RCC 7860 (cell line): ENCODE measurements at places on chromosomes 13 and 19.

DNA sequence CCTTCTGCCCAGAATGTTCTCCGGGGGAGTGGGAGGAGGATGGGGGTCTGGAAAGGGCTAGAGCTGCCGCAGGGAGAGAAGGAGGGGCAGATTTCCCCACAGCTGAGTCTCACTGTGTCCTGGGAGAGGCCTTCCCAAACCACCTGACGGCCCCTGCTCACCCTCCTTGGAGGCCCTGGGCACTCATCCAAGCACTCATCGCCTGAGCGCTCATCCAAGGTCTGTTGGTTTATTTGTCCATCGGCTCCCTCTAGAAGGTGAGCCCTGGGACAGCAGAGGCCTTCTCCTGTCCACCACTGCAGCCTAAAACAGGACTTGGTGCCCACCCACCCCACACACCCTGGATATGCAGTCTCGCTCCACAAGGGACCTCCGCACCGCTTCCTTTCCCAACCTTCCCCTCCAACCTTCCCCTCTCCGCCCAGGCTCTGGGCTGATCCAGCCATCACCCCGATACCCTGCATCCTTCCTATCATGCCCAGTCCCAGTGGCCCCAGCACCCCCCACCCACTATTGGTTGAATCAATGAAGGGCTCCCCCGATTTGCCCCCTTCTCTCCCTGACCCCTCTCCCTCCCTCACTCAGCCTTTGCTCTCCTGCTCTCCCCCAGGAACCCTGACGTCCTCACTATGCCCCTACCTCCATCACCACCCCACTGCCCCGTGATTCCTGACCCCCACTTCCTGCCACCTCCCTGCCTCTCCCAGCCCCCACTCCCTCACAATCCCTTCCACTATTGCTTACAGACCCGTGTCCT, 1.7 kb downstream of the UBXN6 start:
- DNase-seq = peak; percentile 77

DNA sequence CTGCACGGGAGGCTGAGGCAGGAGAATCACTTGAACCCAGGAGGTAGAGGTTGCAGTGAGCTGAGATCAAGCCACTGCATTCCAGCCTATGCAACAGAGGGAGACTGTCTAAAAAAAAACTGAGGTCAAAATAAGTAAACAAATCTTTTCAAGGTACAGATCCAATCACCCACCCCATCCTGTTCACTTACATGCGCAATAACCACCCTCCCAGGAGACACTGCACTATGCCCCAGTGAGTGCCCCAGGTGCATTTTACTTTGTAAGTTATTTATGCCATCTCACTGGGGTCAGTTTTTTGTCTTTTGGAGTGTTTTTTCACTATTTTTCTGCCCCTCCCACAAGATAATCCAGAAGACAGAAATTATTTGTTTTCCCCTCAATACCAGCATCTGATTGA, 6.9 kb upstream of the ZNF253 start:
- DNase-seq = no peak

GRCh38 chr13:50205581-50205980, 190.3 kb downstream of the KCNRG start:
- no peak for DNase-seq

- DNase-seq = no peak
Observed at GRCh38 chr19:1199531-1199930, 6.0 kb upstream of the STK11 start.

- no peak for DNase-seq
Observed at GRCh38 chr19:50777830-50778303, 7.6 kb downstream of the GPR32 start.

GRCh38 chr13:33799950-33800592, 17.9 kb upstream of the RFC3 start:
- DNase-seq = peak; percentile 4

- no peak for DNase-seq
Observed at GRCh38 chr19:28933039-28933438, 279.9 kb downstream of the UQCRFS1 start.

DNA sequence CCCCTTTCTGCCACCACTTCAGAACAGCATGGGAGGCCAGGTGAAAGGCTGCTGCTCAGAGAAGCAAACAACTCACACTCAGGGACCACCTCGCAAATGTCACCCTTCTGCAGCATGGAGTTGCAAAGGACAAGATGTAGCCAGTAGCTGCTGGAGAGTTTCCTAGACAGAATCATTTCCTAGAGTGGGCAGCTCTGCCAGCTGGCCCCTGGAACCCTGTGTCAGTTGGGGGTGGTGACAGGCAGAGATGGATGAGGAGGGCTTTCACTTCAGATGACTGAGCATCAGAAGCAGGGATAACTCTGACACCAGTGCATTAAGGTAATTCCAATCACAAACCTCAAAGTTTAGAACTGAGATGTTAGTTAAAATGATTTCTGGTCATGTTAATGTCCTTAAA, 34.4 kb upstream of the EPHX3 start:
- DNase-seq = no peak

DNA sequence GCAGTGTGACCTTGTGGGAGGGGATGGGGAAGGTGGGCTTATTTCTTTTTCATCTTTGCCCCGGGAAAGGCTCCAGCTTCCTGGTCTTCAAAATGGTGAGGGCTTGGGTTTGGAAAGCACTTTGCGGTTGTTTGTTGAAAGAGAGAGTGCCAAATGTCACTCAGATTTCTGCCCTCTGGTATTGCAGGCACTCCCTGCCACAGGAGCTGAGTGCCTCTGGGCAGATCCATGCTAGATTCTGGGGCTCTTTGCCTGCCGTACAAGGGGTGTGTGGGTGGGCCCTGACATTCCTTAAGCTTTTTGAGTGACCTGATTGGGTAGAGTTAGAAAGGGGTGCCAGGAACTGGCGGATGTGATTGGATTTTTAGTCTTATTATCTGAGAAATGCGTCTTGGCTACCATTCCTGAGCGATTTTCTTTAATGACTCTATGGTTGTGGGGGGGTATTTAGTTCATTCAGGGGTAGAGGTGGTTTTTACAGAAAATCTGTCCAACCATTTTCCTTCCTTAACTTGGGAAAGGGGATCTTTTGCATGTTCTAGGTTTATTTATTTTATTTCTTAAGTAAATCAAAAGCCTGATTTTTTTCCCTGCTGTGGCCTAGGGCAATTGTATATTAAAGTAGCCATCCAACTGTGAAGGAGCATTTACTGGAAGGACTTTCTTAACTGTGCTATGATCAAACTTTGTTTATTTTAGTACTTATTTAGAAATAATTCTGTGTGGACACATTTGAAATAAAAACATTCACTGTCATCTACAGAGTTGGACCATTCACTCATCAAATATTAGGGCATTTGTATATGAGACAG, 3.2 kb downstream of the ARHGAP35 start:
- DNase-seq = no peak

GRCh38 chr19:50050406-50051227, 24.8 kb downstream of the ZNF473 start:
- no peak for DNase-seq

DNA sequence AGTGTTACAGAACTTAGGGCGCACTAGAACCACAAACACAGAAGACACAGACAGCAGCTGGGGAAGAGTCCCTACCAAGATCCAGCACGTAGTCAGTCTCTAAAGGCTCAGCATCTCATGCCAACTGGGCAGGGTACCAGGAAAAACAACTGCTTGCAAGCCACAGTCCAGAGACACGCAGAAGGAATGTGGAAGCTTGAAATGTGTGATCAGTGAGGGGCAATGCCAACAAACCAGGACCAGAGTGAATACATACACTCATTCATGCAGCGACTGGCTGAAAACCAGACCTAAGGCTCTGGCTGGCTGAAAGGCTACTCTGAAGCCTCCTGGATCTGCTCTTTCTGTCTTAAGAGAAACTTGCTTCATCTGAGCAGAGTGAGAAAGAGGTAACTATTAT, 1484.8 kb downstream of the EFNB2 start:
- no peak for DNase-seq

DNA sequence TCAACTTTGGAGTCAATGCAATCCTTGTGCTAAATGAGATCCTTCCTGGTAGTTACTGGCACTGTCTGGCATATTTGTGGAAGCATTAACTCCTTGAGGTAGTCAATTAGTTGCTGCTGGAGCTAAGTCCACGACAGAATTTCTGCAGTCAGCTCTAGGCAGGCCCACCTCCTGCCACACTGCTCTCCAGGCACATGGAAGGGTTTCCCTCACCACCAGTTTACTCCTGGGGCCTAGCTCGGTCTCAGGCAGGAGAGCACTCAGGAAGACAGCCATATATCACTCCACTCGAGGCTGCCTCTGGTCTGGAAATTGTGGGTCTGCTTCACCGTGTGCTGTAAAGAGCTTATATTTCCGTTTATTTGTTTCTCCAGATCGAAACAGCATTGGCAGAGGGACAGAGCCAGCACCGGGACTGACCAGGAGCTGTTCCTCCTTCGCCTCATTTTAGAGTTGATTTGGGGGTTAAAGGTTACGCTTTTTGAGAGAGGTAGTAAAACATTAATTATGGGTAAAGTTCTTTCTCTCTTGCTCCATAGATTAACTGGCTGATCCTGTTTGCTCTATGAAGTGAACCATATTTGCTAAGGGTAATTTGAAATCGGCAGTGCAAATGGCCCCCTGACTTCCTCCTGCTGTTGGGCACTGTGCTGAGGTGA, 20.6 kb upstream of the GTF3A start:
- DNase-seq = no peak

DNA sequence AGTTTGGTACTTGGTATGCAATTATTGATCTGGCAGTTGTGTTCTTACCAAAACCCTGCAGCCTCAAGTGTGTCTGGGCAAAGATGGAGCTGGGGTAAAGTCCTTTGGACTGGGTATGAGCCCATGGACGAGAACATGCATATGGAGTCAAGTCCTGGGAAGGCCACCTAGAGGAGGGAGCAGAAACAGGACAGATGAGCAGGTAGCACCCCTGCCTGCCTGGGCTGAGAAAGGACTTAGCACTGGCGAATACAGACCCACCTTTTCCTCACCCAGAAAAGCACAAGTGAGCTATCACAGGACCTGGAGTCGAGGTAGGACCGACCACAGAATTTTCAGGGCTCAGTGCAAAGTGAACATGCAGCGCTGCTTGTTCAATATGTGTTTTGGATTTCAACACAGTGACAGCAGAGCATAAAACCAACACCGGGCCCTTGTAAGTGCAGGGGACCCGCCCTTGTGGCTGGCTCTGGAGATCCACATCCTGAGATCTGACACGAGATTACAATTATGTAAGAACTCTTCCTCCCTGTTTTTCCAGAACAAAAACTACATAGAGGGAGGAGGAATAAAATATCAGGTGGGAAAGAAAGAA, 25.9 kb downstream of the IGFL2 start:
- no peak for DNase-seq

DNA sequence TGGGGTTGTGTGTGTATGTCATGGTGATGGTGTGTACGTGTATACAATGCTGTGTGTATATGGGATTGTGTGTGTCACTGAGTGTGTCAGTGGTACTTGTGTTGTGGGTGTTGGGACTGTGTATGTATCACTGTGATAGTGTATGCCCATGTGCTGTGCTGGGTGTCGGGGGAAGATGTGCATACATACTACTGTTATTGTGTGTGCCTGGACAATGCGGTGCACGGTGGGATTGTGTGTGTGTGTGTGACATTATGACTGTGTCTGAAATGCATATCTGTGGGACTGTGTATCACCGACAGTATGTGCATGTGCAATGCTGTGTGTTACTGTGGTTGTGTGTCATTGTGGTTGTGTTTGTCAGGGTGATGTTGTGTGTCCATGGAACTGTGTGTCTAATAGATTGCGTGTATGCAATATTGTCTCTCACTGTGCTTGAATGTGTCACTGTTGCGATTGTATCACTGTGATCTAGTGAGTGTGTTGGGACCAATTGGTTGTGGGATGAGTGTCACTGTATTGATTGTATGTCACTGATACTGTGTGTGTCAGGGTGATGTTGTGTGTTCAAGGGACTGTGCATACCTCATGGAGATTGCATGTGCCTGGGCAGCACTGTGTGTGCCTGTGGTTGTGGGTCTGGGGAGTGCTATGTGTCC, 11.0 kb upstream of the BBC3 start:
- DNase-seq = no peak

DNA sequence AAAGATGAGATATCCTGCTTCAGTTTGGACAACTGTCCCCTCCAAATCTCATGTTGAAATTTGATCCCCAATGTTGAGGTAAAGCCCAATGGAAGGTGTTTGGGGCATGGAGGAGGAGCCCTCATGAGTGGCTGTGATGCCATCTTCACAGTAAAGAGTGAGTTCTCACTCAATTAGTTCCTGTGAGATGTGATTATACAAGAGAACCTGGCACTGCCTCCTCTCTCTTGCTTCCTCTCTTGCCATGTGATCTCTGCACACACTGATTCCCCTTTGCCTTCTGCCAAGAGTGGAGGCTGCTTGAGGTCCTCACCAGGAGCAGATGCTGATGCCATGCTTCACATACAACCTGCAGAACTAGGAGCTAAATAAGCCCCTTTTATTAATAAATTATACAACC, 86.9 kb downstream of the HSPH1 start:
- DNase-seq = no peak
